Activated naive CD4-positive, alpha-beta T cell treated with anti-CD3 and anti-CD28 coated beads, Interleukin-2, amount 10 ng/mL, durations not matched to agents 7 days and 5 days (primary cell): ENCODE measurements at places on chromosomes 2 and 18.

DNA sequence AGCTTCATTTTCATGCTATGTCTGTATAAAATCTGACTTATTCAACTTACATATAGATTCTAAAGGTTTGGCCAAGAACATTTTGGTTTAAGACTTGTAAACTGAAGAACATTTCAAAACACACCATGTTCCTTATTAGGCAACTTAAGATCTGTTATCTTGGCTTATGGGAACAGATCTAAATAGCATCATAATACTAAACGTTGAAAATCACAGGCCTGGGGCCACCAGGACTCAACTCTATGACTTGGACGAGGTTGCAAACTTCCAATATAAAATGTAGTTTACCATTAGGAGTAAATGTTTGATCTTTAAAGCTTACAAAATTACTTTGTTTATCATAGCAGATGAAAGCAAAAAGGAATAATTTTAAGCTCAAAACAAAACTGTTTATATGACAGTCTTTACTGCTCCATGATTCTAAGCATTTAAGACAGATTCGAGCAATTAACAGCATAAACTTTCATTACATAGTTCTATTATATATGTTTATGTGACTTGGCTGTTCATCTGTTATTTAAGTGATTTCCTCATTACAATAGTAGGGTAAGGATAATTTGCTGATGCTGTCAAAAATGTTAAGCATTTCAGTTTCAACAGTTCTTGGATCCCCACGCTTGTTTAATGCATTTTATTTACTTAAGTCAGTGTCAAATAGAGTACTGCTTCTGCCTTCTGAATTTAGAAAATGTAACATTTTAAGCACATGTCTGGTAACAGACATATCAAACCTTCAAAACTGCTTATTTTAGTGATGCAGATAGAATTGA lies 8.3 kb downstream of the TCF4 start:
- no peak for DNase-seq

GRCh38 chr2:45627911-45628310 lies 16.8 kb upstream of the SRBD1 start:
- DNase-seq = no peak

DNA sequence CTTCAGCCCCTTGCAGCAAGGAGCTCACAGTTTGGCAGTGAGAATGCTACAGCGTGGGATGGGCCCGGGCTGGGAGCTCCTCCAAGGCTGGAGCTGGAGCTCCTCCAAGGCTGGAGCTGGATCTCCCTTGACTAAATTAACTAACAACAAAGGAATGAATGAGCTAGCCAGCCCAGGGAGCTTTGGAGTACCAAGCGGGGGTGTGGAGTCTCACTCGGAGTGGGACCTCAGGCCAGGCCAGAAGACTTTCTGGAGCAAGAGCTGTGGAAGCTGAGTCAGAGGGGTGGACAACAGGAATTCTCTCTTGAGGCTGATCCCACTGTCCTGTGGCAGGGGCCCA lies 244.7 kb upstream of the HS6ST1 start:
- no peak for DNase-seq

DNA sequence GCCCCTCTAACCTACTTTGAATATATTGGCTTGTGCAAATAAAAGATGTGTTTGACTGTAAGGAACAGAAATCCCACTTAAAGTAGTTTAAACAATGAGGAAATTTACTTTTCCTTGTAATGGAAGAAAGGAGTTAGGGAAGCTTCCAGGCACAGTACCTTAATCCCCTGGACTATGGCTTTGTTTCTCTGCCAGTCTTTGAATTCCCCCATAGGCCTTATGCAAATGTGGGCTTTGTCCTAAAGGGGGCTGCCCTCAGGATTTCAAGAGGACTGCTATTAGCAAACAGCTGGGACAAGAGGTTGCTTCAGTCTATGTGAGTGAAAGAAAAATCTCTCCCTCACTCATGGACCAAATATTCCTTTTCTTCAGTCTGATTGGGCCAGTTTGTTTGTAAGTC lies 255.1 kb upstream of the THSD7B start:
- no peak for DNase-seq

GRCh38 chr2:106827158-106827557 lies 58.8 kb downstream of the ST6GAL2 start:
- DNase-seq = no peak

- no peak for DNase-seq
These were observed 49.1 kb downstream of the GTF3C3 start for GRCh38 chr2:196750291-196750923.
